Stimulated activated CD8-positive, alpha-beta memory T cell treated with anti-CD3 and anti-CD28 coated beads, Interleukin-15, amount 100 ng/mL, for 24 hours (primary cell): ENCODE measurements at places on chromosomes 2 and 18.
A peak's percentile ranks its signal among the peaks of the same experiment; 100 is the strongest.

DNA sequence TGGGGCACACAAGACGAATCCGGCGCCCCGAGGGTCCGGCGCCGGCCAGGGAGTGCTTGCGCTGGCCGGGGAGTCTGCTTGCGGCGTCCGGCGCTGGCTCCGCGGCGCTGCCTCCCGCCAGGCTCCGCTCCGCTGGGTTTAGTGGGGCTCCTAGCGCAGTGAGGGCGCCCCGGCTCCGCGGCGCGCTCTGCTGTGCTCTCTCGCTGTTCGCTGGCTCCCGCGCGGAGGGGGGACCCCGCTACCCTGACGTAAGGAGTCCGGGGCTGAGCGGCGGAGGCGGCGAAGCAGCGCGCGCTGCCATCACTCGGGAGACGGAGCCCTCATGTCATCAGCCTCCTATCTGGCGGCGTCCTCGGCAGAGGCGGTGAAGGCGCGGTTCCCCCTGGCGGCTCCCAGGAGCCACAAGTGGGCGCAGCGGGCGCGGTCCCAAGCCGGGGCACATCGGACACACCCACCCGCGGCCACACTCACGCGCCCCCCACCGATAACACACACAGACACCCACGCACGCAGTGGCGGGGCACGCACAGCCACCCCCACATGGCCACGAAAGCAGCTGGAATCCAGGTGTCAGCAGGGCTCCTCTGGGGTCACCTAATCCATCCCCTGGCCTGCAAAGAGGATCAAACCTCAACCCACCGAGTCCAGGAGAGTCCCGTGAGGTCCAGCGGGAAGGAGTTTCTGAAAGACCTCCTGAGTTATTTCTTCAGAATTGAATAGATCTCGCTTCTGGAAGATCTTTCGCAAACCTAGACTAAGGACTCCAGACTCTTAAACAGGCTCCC is at the start of gene C1QL2:
Gene C1QL2 (minus strand): TSS at position 189 of the 785 bp plus-strand sequence. CDS start 482 bp downstream, outside the sequence.
- DNase-seq: no peak

DNA sequence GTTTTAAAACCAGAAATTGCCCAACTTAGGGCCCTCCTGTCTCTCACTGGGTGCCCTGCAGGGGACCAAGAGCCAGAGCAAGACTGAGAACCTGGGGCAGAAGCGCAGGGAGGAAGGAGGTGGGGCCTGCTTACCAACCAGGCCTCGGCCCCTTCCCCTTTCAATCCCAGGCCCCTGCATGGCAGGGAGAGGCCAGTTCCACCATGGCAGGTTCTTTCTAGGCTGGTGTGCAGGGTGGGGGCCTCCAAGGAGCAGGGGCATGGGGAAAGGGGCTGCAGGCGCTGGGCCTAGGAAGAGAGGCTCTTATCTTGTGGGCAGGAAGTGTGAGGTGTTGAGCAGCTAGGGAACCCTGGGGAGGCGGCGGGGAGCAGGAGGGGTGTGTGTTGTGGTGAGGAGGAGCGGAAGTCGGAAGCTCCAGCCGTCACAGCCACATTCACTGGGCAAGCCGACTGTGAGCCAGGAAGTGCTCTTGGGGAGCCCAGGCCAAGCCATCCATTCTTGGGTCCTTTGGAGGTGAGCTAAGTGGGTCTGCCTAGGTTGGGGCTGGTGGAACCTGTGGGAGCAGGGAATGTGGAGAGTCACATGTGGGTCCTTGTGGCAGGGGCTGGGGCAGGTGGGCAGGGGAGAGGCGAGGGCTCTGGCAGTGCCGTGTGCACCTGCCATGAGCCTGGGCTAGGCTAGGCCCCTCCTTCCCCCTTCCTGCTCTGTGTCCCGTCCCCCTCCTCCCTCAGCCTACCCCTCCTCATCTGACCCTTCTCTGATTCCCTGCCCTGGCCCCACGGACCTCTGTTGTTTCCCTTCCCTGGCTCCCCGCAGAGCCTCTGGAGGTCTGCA is at the start of gene PSD4:
Gene PSD4 (plus strand): TSS at position 430 of the 834 bp plus-strand sequence. CDS start 8,486 bp downstream, outside the sequence.
- DNase-seq: peak; percentile 59

DNA sequence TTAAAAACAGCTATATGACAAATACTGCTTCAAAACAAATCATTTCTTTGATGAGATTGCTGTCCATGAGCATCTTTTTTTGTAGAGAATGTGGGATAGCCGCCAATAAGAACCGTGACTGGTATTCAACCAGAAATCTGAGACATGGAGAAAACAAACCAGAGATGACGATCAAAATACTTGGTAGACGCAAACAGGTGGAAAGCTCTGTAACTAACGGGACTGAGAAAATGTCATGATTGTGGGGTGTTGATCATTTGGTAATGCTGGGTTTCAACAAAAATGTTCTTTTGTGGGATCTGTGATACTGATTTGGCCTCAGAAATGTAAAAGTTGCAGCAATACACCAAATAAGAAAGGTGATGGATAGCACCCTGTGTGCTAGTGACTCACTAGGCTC is 364.8 kb downstream of the NYAP2 start:
- DNase-seq: no peak

DNA sequence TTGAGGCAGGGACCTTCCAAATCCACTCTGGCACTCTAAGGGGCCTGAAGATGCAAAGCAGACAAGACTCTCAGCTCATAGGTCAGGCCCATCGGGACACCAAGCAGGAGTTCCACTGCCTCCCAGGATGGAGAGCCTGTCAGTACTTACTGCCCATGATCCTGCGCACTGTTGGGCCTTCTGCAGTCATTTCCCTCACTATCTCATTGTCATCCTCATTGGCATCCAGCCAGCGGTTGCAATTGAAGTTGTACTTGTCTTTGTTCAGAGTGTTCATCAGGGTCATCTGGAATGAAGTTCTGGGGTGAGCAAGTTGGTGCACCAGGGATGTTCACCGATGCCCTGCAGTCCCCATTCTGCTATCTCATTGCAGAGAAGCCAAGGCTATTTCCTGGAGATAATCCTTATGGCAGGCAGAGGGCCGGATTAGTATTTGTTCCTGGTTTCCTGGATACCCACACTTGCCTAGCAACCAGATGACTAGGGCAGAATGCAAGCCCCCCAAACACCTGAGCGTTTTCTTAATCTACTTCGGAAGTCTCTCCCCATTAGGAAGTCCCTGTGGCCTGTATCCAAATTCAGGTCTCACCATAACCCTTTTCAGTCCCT is 65.1 kb downstream of the LOXHD1 start:
- no peak for DNase-seq

DNA sequence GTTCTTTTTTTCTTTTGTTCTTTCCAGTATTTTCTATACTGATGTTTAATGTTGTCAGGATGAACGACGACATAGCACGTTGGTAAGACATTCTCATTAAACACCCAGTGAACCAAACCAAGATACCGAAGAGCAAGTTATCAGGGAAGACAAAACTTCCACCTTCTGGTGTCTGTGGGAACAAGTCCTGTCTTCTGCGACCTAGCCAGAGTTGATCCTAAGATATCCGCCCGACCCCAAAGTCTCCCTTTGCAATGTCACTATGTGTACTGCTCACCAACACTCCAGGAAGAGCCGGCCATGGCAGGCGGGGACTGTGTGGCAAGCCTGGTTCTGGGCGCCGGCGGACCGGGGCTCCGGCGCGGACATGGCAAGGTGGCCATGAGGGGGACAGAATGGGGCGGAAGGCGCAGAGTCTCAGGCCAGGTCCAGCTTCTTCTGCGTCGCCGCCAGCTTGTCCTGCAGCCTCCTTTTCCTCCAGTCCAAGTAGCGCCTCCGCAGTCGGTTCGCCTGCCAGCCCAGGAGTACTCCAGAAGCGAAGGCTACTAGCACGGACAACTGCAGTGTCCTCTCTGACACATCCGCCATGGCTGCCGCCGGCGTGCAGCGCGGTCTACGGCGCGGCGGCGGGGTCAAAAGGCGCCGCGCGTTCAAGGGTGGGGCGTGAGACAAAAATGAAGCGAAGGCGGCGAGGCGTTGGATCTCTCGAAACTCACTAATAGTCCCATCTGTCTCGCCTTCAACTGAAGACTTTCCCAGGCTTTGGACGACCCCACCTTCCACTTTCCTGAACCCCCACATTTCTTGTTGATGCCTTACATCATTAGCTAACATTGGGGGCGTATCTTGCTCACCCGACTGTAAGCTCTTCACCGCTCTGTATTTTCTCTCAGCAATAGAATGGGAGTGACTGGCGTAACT is at the start of gene MTLN:
Gene MTLN (minus strand): TSS at position 610 of the 921 bp plus-strand sequence. CDS start 22 bp downstream, at position 588.
- peak; percentile 21 for DNase-seq

DNA sequence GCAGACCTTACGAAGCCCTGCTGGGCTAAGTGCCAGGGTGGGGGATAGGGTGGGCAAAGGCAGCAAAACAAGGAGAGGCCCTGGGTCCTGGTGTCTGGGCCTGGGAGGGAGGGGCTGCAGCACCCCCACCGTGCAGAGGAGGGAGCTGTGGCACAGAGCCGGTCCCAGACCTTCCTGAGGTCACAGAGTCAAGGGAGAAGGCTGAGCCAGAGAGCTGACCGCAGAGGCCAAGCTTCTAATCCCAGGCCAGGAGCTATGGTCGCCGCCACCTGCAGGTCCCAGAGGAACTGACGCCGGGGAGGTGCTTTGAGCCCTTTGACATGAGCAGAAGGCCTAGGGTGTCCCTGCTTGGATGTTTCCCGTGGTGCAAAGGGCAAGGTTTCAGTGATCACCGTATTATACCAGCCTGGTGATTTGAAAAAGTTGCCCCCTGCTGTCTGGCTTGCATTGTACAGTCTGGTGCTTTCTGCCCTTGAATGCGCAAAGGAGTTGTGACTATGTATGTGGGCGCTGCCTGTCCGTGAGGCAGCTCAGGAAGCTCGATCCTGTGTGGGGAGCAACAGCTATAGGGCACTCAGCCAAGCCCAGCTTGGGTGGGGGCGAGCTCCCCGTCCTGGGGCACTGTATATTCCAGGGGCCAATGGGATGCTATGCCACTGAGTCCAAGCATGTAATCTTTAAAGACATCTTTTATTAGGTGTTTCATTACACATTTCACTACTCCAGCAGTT is 44.3 kb downstream of the EDAR start:
- no peak for DNase-seq

DNA sequence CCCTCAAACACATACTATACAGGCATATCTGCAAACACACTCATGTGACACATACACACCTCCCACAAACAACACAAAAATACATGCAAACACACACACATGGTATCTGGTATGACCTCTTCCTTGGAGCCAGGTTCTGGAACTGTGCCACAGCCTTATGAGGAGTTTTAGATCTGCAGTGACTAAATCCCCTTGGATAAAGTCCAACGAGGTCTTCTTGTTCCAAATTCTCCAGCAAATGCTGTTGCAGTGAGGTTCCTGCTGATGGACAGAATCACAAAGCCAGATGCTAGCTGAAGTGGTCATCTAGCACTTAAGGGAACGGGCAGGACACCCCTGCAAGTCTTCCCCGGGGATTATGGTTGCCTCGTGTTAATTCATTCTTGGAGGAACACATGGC is 54.5 kb upstream of the DAPL1 start:
- no peak for DNase-seq

DNA sequence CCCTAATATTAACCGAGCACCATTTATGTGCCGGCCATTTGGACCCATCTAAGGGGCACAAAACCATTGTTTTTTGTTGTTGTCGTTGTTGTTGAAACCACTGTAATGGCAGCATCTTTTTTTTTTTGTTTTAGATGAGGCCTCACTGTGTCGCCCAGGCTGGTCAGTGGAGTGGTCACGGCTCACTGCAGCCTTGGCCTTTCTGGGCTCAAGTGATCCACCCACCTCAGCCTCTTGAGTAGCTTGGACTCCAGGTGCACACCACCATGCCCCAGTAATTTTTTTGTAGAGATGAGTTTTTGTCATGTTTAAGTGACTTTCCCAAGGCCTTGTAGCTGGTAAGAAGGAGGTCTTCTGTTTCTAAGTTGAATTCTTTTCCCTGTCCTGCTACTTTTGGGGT is 33.0 kb downstream of the ASAP2 start:
- DNase-seq: no peak

DNA sequence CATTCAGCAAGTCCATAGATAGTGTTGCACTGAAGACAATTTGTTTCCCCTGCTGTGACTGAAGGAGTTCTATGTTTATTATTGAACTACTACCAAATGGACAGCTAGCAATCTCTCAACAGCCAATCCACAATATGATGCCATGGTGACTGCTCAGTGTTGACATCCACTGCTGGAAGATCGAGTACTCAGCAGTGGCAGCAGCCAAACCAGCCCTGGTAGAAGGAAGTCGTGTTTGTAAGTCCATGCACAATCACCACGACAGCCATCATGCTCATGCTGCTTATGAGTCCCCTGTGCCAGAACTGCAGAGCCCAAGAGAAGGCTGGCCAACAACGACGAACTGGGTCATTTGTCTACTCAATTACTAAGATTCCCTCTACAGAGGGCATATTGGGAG is 66.4 kb downstream of the OSR1 start:
- DNase-seq: no peak

DNA sequence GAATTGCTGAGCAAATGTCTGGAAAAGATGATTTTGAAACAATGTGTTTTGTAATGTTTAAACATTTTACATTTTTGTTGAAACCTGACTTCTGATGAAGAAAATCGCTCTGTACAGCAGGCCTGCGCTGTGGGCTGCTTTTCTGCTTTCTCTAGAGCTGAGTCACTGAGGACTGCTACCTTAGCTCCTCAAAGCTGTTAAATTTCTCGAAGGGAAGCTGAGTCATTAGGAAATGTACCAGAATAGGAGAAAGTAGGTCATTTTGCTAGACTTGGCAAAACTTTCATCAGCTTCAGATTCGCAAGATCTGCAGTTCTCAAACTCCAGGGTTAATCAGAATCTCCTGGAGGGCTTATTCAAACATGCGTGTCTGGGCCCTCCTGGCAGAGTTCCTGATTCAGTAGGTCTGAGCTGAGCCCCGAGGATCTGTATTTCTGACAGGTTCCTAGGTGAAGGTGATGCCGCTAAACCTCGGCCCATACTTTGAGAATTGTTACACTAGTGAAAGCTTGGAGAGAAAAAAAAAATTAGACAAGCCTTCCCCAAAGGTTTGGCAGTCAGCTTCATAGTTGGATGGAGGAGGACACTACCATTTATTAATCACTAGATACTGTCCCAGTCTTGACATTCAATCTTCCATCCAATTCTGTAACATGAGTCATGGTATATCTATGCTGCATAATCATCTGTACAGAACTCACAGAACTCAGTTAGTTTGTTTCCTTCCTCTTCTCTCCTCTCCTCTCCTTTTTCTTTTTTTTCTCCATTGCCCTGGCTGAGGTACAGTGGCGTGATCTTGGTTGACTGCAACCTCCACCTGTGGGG is 297.6 kb downstream of the PARD3B start:
- no peak for DNase-seq

GRCh38 chr2:217301142-217301925 is 441.5 kb upstream of the TNP1 start:
- DNase-seq: no peak

GRCh38 chr2:205732314-205732713 is 50.0 kb downstream of the NRP2 start:
- DNase-seq: no peak

GRCh38 chr2:45468279-45468678 is 142.8 kb downstream of the SRBD1 start:
- DNase-seq: no peak
